Activated CD8-positive, alpha-beta T cell treated with anti-CD3 and anti-CD28 coated beads for 36 hours (primary cell): ENCODE measurements at places on chromosomes 3 and 15. TPM values are rescaled to one million over a fixed set of nuclear protein-coding genes. Genes with fewer than 3 reads are reported as not detected.
A peak's percentile ranks its signal among the peaks of the same experiment; 100 is the strongest.

HAUS2 gene
- total RNA-seq, result 45.3 TPM

MON1A gene
- 8.5 TPM for total RNA-seq

KCNAB1 gene
- total RNA-seq, result not detected

PXYLP1 gene
- total RNA-seq, result 14.9 TPM

DOCK3 gene
- total RNA-seq, result 3.6 TPM

NLGN1 gene
- not detected for total RNA-seq

SLC2A2 gene
- total RNA-seq, result not detected

ETFA gene
- 164 TPM for total RNA-seq

CACNA2D3 gene
- not detected for total RNA-seq

GOLGA6L10 gene
- 3.0 TPM for total RNA-seq

EPHA6 gene
- not detected for total RNA-seq

IQCF5 gene
- total RNA-seq, result not detected

DNA sequence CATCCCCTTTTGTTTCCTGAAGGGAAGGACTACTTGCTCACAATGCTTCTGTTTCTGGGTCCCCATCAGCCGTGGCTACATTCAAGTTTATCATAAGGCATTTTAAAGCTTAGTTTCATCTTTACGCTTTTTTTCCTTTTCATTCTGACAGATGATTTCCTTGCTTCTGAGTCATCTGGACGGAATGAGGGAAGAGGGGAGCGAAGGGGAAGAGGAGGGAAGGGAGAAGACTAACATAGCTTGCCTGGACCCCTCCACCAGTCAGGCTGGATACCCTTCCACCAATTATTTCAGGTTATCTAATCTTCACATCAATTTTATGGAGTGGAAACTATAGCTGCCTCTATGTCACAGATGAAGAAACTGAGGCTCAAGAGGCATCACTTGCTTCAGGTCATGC, 27.6 kb downstream of the FAM3D start:
- DNase-seq, result no peak

DNA sequence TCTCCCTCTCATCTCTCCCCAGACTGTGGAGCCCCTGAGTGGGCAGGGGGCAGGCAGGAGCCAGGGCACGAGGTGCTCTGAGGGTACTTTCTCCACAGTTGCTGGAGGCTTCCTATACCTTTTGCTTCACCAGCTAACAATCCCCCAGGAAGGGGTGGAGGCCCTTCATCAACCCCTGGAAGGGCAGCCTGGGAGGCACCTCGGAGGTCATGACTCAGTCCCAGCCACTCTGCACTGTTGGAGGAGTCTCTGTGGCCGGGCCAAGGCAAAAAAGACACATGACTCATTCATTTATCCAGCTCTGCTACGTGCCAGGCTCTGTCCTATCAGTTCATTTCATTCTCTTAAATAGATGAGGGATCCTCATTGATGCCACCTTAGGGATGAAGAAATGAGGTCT, 15.6 kb upstream of the KY start:
- DNase-seq, result no peak

- no peak for DNase-seq
Measured at GRCh38 chr3:117348884-117349283, 639.3 kb downstream of the TUSC7 start.

DNA sequence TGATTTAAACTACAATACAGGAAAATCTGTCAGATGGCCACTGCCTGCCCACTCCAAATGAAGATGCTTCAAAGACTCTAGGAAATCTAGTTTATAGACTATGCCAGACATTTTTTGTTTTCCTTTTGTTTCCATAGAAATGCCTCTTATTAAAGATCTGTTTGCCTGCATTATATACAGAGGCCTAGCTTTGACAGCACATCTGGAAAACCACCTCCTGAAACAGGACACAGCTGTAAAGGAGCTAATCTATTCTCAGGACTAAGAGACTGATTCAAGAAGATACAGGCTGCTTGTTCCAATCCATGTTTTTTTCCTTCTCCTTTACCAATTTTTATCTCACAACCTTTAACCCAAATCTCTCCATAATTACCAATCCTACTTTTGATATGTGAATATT, 75.3 kb upstream of the STRIT1 start:
- DNase-seq, result no peak

DNA sequence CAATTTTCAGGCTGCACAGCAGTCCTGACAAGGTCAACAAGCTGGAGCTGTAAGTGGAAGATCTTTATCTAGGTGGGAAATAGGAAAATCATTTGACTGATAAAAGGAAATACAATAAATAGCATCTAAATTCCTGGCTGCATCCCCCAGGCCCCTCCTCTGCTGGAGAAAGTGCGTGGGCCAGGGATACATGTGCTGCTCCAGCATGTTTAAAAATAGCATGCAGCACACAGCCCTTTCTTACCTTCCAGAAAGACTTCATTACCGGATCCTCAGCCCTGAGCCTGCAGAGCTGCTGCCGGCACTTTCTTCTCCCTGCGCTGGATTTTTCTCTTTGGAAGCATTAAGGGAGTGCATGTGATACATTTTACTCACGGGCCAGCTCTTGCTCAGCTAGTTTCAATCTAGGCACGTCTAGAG, 77.3 kb downstream of the HMG20A start:
- no peak for DNase-seq

GRCh38 chr15:89876396-89877082, 17.3 kb downstream of the AP3S2 start:
- no peak for DNase-seq

GRCh38 chr15:39323706-39324105, 257.2 kb upstream of the THBS1 start:
- DNase-seq, result no peak

- peak; percentile 70 for DNase-seq
Measured at GRCh38 chr15:82663186-82663600, 16.0 kb upstream of the CPEB1 start.

- DNase-seq, result no peak
Measured at GRCh38 chr15:95497634-95498033, 832.9 kb upstream of the NR2F2 start.

DNA sequence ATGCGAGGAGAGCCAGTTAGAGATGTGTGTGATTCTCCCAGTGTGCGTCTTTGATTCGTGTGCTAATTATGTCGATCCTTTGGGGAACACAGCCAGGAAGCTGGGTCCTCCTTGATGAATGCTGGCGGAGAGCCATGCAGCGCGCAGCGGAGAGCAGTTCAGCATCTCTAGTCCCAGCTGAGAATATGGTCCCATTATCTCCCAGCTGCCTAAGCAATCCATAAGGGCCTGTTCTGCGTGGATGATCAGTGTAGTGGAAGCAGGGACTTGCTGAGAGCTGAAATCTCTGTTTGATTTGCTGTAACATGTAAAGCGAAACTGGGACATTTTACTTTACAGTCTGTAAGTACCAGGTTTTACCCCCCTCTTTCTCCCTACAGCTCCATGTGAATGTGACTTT, 412.7 kb downstream of the CNTN4 start:
- DNase-seq, result no peak

DNA sequence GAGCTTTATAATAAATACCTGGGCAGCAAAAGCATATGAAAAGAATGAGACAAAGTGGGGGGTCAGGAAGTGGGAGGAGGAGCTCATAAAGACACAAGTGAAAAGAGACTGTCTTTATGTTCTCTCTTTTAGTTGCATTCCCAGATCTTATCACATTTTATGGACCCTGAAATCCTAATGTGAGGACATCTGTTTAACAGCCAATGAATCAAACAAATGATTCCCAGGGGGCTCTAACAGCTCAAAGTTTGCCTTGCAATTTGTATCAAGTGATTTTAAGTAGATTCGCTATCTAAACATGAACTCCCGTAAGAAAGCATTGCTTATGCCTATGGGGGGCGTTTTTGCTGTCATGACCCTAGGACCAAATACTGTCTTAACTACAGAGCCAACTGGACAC, 332.3 kb upstream of the CNTN4 start:
- no peak for DNase-seq

- DNase-seq, result no peak
Measured at GRCh38 chr15:81633889-81634288, 259.9 kb upstream of the TMC3 start.

GRCh38 chr3:52313188-52313773, 2.8 kb upstream of the DNAH1 start:
- no peak for DNase-seq

GRCh38 chr15:99326235-99326634, 75.0 kb downstream of the LRRC28 start:
- no peak for DNase-seq

- DNase-seq, result no peak
Measured at GRCh38 chr15:78985859-78986475, 41.1 kb upstream of the CTSH start.

DNA sequence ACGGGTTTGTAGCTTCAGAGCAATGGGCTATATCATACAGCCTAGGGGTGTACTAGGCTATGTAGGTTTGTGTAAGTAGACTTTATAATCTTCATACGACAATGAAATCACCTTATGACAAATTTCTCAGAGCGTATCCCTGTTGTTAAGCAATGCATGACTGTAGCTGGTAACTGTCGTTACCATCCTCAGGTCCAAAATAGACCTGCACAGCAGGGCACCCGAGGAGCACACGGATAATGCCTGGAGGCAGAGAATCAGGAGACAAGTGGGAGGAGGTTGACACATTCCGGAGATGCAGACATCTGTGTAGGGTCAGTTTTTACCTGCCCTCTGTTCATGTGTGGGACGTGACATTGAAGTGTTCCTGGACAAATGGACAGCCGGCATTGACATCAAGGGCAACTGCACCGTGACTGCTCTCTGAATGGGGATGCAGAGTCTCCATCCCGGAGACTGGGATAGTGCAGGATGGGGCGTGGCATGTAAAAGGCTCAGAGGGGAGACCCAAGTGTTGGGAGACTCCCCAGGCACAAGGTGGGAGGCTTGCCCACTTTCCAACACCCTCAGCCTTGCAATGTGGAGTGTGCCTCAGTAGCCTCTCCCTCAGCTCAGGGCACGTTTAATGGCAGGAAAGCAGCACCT, 45.9 kb upstream of the PGPEP1L start:
- DNase-seq, result no peak

DNA sequence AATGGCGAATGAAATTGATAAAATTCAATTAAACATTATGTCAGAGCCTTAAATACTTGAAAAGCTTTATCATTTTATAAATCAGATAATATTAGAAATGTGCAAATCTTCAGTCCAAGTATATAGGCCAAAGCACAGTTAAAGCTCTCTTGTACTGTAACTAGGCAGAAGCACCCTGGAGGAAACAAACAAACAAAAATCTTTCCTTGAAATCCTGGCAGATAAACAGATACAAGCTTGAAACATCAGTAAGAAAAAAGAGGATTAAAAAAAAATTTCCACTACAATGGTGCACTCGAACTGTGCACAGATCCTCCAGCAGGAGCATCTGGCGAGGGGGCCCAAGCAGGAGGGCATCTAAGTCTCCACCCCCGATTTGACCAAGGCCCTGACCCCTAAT, 166.6 kb downstream of the PLD1 start:
- DNase-seq, result no peak

DNA sequence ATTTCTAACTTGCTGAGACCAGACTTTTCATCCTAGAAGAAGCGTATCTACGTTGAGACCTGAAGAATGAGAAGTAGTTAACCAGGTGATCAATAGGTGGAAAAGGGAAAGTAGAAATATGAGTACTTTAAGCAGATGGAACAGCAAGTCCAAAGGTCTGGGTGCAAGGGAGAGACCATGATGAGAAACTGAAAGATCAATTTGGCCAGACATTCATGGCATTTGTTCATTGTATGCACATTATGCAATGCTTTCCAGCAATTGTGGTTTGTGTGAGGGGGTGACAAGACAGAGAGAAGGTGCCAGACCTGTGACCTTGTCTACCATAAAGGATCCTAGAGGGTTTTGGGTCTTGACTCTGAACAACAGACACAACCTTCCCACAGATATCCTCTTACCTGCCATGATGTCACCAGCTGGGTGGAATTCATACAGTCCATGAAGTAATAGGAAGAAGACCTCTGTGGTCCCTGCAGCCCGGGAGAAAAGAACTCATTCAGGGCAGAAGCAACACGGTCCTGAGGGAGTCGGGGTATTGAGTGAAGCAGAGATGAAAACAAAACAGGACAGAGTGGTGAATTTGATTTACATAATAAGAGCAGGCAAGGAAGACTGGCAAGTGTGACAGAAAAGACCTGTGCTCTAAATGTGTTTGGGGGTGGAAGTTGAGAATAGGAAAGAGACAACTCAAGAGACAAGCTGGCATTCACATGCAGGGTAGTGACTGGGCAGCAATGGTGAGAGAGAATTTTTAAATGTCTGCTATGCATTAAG, 63.4 kb upstream of the PSMD6 start:
- no peak for DNase-seq

- DNase-seq, result no peak
Measured at GRCh38 chr3:49873623-49874022, 3.9 kb upstream of the CAMKV start.

GRCh38 chr3:111610612-111611054, 15.5 kb upstream of the ZBED2 start:
- DNase-seq, result peak; percentile 61

DNA sequence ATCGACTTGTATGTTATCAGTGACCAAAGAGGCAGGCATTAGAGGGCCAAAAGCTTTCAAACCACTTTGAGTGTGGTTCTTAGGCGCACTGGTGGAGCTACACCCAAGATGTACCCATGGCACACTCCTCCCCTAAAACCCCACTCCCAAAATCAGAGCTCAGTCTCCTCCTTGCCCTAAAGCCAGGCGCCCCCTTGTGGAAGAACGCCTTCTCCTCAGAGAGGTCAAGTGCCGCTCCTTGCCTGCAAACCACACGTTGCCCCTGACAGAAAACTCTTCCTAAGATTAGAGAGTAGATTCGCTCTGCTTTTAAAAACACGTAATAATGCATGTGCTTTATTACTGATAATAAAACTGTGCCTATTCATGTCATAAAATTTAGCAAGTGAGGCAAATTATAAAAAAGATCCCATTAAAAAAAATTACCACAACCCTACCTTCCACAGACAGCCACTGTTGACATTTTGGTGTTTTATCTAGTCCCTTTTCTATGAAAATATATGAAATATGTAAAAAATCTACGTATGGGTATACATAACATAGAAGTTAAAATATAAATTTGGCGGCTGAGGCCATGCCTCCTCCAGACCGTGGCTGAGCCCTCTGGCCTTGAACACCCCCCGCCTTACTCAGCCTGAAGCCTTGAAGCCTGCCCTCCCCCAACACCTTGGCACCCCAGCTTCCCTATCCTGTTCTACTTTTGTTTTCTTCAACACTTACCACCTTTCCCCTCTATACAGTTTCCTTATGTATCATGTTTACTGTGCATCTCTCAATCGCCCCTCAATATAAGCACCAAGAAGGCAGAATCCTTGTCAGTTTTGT, 33.5 kb downstream of the BCL2L10 start:
- DNase-seq, result peak; percentile 92

GRCh38 chr15:91694131-91694830, 159.2 kb upstream of the SLCO3A1 start:
- DNase-seq, result no peak

- no peak for DNase-seq
Measured at GRCh38 chr3:74562558-74563269, 51.7 kb downstream of the CNTN3 start.

DNA sequence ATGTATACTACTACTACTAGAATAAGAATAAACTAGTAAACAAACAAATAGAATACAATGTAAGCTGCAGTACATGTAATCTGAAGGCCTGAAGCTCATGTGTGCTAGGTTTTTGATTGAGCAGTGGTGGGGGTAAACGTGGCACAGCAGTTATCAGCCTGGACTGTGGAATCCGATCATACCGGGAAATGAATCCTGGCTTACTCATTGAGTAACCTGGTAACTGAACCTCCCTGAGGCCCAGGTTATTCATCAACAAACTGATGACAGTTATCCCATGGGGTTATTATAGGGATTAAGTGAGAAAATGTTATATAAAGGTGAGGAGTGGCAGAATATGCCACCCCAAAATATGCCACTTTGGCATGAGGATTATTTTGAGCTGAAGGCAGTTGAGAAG, 339.1 kb downstream of the FHIT start:
- DNase-seq, result no peak
